CD4-positive, alpha-beta T cell treated with Interleukin-4 for 1 hour (primary cell): ENCODE measurements at places on chromosomes 7 and 10.

- DNase-seq, result no peak
These were observed 137.0 kb downstream of the TMEM178B start for GRCh38 chr7:141210862-141211261.

GRCh38 chr7:30437823-30438574, 40.6 kb downstream of the NOD1 start:
- no peak for DNase-seq

DNA sequence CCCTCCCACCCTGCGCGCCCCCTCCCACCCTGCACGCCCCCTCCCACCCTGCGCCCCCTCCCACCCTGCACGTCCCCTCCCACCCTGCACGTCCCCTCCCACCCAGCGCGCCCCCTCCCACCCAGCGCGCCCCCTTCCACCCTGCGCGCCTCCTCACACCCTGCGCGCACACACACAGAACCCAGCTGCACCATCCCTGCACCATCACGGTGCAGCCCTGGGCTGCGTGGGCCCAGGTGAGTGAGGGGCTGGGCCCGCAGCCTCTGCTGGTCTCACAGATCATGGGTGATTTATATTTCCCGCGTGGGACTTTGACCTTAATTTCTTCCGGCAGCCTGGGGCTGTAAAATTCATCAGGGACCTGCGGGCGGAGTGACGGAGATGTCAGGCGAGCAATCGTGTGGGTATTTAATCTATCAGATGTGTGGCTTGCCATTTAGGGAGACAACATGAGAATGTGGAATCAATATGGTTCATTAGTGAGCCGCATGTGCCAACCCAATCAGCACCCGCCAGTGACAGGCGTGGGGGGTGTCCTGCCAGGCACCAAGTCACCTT, 57.7 kb downstream of the C10orf105 start:
- no peak for DNase-seq

DNA sequence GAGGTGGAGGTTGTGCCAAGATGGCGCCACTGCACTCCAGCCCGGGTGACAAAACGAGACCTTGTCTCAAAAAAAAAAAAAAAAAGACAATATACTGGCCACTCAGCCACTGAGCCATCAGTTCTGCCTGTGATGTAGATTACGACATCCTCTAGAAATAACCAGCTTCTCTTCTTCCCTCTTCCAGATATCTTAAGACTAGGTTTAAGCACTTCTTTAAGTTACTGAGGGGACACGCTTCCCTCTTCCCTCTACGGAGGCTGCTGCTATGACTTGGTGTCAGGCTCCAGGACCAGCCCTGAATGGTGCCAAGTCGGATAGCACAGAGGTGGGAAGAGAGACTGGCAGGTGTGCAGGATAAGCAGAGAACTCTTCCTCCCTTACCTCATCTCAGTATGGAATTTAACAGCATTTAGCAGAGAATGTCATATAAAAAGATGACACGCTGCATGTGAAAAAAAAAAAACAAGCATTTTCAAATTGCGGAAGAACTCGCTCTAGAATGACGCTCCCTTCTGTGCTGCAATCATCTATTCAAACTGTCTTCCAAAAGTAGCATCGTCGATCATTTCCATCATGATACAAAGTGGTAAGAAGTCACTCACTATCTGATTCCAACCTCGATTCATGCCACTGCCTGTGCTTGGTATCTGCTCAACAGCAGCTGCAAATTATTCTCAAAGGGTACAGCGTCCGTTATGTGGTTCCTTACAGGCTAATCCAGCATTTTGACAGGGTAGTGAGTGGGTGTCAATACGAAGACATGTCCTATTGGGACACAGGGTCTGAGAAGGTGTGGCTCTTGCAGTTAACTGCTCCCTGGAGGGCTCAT, 13.8 kb downstream of the DAGLB start:
- DNase-seq, result peak; percentile 21

DNA sequence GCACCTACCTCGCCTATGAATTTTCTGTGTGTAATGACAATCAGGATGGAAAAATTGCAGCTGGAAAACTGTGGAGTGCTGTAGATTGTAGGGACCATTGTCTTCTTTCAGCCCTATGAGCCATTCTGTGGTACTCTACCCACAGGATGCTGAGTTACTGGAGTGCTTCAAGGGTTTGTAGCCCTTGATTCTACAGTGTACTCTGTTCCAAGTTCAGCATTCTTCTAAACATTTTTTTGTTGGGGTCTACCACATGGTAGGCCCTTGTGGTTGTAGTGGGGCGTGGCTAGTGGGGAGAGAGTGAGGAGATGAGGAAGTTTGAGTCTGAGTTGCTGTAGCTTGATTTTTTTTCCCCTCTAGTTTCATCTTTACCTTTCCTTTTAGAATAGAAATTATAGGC, 33.5 kb downstream of the REEP3 start:
- DNase-seq, result peak; percentile 45

- no peak for DNase-seq
These were observed 595.7 kb downstream of the CCSER2 start for GRCh38 chr10:84924131-84924530.

- no peak for DNase-seq
These were observed 97.3 kb upstream of the STK17A start for GRCh38 chr7:43485580-43485979.

GRCh38 chr7:27118580-27118979, 12.0 kb downstream of the HOXA4 start:
- no peak for DNase-seq

DNA sequence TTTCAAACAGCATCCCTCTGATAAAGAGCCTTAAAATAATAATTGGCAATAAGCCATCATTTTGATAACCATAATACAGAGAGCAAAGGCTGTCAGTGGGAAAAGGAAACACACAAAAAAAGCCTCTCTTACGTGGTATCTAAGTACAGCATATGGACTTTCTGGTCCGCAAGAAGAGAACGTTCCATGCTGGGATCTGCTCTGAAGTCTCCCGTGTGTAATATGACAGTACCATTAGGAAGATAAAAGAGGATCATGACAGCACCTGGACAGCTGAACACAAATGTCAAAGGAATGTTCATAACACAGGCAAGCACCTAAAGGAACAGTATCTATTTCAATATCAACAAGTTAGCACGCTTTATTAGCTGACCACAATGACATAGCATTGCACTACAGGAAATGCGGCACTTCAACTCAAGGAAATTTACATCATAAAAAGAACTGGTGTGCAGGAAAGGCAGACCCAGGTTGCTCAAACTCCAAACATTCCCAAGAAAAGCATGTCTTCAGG, 9.9 kb downstream of the DCLRE1A start:
- no peak for DNase-seq

DNA sequence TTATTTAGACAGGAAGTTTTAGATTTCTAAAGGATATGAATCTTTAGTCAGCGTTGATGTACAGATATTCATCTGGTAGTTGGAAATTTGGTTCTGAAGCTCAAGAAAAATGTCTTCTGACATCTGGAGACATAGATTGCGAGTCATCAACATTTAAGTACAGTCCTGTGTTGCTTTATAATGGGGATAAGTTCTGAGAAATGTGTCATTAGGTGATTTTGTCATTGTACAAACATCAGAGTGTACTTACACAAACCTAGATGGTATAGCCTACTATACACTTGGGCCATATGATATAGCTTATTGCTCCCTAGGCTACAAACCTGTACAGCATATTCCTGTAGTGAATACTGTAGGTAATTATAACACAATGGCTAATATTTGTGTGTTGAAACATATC, 49.6 kb upstream of the UBN2 start:
- no peak for DNase-seq

DNA sequence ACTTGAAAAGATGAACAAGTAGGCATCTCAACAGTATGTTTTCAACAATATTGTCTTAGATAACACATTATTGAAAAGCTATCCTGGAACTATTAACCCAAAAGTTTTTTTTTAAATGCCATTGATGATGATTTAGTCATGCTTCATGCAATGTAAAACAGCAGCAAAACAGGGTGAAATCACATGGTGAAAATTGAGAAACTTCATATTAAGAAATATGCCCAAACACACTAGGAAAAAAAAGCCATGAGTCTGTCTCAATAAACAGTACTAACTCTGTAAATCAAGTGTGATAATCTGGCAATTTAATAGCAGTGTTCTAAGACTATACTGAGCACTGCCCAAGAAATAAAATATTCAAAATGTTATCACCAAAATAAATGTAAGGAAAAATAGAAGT, 613.1 kb downstream of the KCNMA1 start:
- no peak for DNase-seq

DNA sequence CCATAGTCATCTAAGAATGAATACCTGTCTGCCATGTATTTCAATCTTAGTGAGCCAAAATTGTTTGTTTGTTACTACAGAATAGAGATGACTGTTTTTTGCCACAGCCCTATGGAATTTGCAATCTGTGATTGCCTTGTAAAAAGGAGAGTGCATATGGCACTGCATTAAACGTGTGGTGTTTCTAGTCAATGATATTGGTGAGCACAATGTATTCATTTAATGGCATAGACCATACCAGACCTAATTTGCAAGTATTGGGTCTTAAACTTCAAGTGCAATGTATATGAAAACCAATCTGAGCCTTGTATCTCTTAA, 11.3 kb downstream of the INSIG1 start:
- DNase-seq, result no peak

GRCh38 chr10:124159153-124159552, 65.8 kb upstream of the CHST15 start:
- no peak for DNase-seq

- DNase-seq, result no peak
These were observed 35.6 kb upstream of the TCF7L2 start for GRCh38 chr10:112914288-112914952.

DNA sequence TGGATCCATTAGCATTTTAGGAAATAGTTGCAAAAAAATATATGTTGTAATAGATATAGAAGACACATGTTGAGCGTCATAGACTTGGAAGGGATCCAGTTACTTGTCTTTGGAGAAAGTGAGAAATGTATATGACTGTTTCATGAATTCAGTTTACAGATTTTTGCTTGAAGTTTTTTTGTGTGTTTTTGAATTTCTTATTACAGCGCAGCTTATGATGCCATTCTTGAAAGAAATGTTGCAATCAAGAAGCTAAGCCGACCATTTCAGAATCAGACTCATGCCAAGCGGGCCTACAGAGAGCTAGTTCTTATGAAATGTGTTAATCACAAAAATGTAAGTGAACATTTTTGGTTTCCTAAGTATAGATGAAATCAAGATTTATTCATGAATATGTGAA, 98.2 kb downstream of the MAPK8 start:
- DNase-seq, result no peak

DNA sequence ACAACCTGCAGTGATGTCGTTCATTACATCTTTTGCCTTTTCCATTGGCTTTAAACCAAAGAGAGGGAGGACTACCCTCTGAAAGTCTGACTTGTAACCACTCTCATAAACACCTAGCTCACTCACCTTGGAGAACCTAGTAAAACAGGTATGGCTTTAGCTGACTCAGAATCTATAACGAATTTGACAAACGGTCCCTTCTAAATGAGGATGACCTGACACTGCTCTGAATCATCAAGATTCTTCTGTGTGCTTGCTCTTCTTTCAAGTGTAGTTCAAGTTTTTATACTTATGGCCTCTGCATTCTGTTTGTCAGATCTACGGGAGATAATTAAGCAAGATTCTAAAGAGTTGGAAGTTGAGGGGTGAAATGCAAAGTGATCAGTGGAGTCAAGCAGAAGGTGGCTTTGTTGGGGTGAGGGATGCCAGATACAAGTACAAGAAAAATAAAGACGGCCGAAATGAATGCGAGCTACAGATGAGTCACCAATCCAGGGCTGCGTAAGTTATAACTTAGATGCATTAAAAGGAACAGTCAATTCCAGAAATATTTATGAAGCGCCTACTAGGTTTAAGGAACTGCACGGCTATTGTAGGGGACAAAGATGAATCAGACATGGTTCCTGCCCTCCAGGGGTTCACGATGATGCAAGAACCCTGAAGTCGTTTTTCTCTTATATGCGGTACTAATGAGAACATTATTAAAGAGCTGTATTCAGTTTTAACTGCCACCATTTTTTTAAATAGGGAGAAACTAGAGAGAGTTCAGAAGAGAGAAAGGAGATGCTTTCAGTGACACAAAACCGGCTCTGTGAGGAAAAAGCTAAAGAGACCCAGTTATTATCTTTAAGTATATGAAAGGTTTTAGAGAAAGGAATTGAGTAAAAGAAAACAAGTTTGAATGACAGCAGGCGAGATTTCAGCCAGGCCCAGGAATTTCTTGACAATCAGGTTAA, 6.5 kb downstream of the HIPK2 start:
- peak; percentile 53 for DNase-seq

DNA sequence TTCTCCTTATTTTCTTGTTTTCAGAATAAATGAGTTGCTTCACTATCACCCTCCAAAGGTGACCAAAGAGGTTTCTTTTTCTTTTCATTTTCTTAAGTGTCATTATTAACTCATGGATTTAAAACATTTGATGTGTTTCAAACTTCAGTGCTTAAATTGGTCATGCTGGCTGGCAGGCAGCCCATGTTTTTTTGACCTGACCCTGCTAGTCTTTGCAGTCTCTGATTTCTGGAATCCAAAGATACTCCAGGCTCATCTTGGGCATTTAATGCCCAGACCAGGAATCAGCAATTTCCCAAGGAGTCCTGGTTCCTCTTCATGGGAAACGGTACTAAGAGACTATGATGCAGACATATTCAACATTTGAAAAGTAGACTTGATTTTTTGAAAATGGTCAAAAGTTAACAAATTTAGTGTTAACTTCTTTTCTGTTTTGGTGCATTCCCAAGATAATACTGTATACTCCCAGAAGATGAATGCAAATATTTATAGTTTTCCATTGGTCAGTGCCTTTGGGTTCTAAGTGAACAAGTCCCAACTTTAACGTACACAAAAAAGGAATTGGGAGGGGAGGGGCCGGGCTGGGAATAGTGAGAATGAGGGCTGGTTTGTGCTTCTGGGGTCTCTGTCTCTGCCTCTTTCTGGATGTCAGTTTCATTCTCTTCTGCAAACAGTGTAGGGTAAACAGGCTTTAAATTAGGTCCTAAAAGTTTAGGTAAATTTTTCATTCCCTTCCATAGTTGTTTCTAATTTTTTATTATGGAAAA, 19.8 kb downstream of the NUB1 start:
- DNase-seq, result no peak

- DNase-seq, result no peak
These were observed 96.4 kb downstream of the CALD1 start for GRCh38 chr7:134875867-134876266.

GRCh38 chr10:5206799-5207198, 10.2 kb downstream of the AKR1C4 start:
- DNase-seq, result no peak
